ENCODE measurements at places on chromosomes 1 and 21.

DNA sequence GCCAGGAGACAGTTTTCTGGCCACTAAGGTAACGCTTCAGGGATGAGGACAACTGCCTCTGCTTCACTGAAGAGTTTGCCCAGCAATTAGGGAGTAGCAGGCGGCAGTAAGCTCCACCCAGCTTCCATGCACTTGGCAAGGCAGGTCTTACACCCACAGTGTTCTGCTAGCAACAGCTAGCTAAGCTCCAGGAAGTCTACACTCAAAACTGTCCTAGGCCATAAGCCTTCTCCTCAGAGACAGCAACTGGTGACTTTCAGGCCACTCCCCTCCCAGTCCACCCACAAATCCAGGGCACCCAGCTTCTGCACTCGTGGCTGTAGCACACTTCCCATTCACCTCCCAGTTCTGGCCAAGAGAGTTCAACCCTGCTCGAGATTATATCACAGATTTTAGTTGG, 47.3 kb downstream of the KMO start:
- DNase-seq, result no peak

GRCh38 chr1:209042413-209042812, 541.1 kb upstream of the CAMK1G start:
- DNase-seq, result no peak

GRCh38 chr21:45972716-45973474, 8.7 kb upstream of the COL6A1 start:
- no peak for DNase-seq

GRCh38 chr1:165925498-165926079, 98.2 kb downstream of the UCK2 start:
- no peak for DNase-seq

DNA sequence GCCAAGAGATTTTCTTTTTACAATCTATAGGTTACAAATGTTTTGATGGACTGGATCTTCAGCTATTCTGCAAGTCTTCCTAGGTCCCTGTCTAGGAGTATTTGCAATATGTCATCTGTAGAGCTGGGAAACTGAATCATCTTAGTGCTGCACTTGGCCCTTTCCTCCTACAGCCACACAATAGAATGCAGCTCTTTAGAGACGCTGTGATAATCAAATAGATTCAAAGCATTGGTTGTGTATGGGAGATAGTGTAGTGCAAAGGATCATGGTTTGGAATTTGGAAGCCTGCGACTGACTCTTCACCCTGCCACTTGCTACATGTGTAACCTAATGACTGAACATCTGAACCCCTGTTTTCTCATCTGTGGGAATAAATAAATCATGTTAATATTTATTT, 93.7 kb downstream of the AK5 start:
- DNase-seq, result no peak

DNA sequence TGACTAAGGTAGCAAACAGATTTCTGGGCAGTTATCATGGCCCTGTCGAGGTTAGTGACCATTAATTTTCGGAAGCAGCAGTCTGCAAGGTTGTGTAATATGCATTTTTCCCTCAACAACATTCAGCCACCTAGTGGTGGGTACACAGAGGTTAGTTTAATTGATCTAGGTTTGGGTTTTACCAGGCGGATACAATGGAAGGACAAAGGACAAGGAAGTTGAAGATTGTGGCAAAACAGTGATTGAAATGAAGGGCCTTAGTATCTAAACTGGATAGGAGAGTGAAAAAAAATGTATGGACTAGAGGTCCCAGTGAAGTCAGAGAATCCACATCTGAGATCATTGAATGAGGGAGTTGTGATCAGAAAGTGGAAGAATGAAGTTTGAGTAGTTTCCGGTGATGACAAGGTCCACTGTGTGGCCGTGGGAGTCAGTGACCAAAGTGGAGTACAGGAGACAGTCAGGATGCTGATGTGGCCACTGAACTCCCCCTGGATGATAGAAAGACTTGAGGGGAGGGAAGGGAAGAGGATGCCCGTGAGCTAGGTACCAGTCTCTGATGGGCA, 2.8 kb downstream of the ARMH1 start:
- DNase-seq, result peak; percentile 41

- no peak for DNase-seq
These were observed 53.6 kb upstream of the ZNF644 start for GRCh38 chr1:91075233-91076135.

DNA sequence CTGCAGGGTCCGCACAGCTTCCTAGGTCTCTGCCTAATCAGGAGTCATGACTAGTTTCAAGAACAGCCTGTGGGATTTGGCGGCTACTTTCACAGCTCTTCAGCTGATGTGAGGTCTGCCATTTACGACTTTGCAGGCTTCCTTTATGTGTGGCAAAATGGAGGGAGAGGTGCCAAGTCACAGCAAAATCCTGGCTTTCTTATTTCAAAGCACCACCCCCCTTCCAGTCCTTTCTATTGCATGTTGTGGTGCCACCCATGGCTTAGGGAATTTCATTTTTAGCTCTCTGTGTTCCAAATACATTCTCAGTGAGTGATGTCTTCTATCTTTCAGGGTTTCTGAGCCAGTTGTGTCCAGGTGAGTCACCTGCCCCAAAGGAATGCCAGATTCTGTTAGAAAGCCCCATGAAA, 75.1 kb upstream of the WLS start:
- DNase-seq, result no peak

- DNase-seq, result no peak
These were observed 34.0 kb upstream of the RAP1A start for GRCh38 chr1:111585447-111586086.

- DNase-seq, result peak; percentile 39
These were observed 46.6 kb downstream of the VPS26C start for GRCh38 chr21:37220433-37220980.

- DNase-seq, result no peak
These were observed 76.0 kb downstream of the GPATCH2 start for GRCh38 chr1:217554849-217555248.

DNA sequence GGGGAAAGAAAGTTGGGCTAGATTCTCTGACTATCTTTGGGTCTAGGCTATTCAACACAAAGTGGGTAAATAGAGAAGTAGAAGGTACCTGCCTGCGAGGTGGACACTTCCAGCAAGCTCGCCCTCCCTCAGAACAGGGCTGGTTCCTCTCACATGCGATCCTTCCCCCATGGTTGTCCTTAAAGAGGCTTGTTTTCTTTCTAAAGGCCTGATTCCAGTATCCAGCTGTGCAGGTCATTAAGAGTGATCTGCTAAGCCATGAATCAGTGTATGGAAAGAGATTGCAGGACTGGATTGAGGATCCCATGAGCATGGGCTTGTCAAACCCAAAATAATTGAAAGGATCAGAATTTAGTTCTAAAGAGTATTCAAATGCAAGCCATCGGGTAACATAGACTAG, 189.0 kb downstream of the URB2 start:
- no peak for DNase-seq

DNA sequence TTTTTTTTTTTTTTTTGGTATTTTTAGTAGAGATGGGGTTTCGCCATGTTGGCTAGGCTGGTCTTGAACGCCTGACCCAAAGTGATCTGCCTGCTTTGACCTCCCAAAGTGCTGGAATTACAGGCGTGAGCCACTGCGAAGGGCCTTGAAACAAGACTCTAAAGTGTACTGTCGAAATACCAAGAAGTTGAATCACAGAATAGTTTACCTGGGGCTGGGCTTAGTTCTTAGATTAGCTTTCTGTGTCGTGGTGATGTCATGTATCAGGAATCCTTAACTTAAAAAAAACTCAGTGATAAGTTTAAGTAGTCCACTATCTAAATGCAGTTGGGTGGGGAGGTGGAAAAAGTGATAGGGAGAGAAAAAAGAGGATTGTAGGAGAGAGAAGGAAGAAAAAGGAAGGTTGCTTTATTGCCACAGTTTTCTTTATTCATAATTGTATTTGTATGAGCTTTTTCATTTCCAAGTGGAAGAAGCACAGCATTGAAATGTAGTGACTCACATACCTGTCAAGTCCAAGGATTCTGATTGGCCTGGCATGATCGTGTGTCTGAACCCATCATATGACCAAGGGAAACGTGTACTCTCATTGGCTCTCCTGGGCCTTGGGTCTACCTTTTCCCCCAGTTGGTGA, 13.4 kb downstream of the ITSN1 start:
- no peak for DNase-seq

GRCh38 chr1:161001525-161001924, 19.4 kb downstream of the F11R start:
- DNase-seq, result no peak

- DNase-seq, result no peak
These were observed 320.9 kb downstream of the ASTN1 start for GRCh38 chr1:176843352-176844297.

- DNase-seq, result peak; percentile 11
These were observed 19.2 kb downstream of the CRCT1 start for GRCh38 chr1:152533327-152533938.

GRCh38 chr1:180231936-180232335, 1.9 kb downstream of the LHX4 start:
- DNase-seq, result no peak

DNA sequence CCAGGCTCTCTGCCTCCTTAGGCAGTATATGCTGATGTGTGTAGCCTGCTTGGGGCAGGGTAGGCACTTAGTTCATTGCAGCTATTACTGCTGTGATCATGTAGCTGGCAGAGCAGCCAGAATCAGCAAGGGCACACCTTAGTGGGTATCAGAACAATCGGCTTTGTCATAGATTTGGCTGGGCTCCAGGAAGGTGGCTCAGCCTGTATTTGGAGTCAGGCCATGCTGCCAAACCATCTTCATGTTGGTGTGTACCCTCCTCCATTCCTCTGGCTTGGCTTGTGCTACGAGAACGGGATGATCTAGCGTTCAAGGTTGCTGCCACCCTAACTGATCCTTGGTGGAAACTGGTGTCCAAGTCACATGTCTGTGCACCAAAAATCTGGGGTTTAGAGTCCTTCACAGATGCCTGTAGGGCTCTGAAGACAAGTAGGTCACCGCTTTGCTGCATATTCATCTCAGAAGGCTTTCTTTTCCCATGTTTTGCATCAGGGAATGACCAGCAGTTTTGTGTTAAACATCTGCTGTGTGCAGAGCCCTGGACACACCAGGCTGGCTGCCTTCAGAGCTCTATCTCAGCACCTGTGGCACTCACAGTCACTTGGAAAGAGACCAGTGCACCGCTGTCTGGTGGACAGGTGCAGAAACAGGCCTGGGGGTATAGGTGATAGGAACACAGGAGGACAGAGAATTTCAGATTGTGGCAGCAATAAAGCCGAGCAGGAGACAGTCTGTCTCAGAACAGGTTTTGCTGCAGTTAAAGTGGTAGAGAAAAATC, 23.7 kb downstream of the VANGL1 start:
- DNase-seq, result no peak

DNA sequence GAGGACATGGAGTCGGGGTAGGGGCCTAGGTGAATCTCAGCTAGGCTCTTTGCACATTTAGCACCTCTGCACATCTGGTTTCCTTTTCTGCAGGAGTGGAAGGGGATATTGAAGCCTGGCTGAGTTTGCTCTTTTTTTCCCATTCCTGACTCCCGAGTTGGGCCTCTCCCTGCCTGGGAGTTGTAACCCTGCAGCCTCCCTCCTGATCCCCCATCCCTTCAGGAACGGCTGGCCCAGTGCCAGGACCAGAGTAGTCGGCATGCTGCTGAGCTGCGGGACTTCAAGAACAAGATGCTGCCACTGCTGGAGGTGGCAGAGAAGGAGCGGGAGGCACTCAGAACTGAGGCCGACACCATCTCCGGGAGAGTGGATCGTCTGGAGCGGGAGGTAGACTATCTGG, 836 bp downstream of the OLFML3 start:
- DNase-seq, result no peak

DNA sequence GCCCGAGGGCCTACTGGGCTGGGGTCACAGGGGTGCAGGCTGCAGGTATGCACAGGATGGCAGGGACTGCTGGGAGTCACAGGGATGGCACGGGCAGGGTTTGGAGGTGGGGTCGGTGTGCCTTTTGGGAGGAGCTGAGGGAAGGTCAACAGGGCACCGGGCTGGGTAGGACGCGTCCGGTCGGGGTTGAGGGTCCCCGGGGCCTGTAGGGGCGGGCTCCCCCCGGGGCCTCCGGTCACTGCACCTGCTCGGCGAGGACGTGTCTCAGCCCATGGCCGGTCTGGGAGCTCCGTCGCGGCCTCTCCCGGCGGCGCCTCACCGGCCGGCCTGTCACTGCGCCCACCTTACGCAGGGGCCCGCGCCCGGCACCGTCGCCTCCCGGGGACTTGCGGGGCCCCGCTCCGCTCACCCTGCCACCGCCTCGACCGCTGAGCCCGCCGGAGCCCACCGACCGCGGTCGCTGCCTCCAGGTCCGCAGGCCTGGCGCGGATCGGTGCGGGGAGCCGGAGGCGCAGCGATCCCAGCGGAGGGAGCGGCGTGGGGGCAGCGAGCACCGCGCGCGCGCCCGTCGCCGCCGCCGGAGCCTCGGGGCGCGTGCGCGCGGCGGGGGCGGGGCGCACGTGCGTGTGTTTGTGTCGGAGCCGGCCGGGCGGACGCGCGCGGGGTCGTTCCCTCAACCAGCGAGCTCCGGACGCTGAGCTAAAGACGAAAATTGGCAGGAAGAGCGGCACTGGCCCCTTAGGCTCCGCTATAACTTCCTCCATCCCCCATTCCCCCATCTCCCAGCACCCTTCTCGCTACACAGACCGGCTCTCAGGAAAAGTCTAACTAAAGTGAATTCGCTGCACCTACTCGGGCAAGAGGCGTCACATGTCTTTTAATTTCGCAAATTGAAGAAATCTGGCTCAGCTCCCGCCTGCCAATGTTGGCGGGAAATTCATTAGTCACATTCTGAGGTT, at the start of gene AMIGO1:
Gene AMIGO1, minus strand, starts transcription at position 552 of the 959 bp plus-strand sequence. CDS start 815 bp downstream, outside the sequence.
- DNase-seq, result peak; percentile 68

DNA sequence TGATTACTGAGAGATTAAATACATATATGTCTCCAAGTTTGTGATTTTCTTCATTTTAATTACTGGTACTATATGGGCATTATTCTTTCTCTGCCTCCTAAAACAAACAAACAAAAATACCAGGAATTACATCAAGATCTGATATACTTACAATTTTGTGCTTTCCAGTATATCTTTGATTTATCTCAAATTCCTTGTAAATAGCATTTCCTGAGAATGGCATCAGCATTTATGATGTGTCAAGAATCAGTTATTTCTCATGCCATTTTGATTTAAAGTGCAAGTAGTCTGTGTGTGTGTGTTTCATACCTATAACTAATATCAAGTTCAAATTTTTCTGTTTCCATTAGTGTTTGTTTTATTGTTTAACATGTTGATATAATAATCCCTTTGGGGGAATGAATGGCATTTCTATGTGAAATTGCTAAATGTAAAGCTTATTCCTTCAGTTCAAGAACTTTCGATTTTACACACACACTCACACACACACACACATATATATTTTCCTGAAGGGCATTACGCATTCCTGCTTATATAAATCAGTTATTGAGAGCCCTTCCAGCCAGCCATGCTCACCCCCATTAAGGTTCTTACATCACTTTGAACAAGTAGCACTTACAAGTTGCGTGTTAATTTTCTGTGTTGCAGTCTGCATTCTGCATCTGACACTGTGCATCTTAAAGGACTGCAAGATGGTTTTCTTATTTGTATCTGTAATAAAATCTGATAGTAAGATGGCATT, 102.7 kb downstream of the NEK7 start:
- DNase-seq, result no peak

GRCh38 chr1:52653207-52653849, 20.4 kb downstream of the SHISAL2A start:
- DNase-seq, result no peak

DNA sequence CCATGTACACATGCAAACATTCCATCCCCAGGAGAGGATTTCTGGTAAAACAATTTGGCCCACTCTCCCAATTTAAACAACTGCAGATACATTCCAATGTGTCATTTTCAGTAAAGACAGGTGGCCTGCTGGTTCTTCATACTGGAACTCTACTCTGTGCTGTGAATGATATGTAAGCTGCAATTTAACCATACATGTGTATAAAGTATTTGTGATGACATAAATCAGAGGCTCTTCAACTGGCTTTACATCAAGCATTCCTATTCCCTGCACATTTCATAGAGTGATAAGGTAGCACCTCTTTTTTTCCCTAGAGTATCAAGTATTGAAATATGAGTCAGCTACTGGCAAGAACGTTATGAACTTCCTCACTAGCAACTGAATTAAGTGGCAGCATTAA, 649.5 kb upstream of the ADGRL2 start:
- DNase-seq, result no peak

Data from CD4-positive, alpha-beta T cell treated with Interleukin-10 for 1 hour (primary cell).